ENCODE measurements at places on chromosomes 12 and 14.

- DNase-seq, result no peak
These were observed 63.4 kb upstream of the IGF1 start for GRCh38 chr12:102543494-102544485.

DNA sequence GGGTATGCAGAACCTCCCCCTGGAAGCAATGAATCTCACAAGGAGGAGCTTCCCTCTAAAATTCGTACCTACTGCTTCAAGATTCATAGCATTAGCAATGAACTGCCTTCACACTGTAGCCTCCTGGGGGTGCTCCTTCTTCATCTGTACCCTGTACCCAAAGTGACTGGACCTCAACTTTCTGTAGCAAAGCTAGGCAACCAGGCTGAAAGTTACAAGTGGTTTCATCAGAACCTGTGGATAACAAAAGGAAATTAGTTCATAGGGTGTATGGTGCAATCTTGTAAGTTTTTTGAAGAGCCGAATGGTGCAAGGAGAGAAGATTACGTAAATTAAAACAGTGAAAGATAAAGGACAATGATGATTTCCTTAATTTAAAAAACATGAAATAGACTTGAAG lies 1541.7 kb upstream of the FLRT2 start:
- no peak for DNase-seq

GRCh38 chr12:46266382-46266791 lies 2.5 kb downstream of the SLC38A1 start:
- DNase-seq, result no peak

DNA sequence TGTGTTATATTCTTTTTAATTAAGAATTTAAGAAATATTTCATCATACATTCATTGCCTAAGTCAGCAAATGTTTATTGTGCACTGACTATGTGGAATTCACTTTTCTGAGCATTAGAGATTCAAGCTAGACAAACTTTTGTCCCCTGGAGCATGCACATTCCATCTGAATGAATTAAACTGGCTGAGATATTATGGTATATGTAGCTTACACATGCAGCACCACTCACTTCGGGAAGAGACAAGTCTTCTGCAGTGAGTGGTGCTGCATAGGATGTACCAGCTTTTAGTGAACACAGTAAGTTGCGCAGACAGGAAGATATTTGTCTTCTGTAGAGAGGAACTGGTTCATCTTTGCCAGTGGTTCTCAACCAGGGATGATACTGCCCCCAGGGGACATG lies 318.4 kb downstream of the SYT1 start:
- no peak for DNase-seq

DNA sequence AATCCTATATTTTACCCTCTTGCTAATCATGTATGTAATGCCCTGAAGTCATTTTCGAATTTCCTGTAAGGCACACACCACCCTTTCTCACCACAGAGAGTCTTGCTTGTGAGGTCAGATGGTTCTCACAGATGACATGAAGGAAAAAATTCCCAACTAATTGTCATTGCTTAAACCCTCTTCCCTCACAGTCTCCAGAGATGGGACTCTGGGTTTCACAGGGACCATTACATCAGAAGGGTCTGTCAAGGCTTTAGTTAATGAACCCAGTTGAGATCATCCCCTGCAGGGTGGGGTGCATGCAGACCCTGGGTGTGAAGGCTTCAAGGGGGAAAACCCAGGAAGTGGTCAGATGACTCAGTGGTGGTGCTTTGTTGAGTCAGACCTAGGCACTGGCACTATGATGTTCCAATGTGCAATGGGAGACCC lies 229.6 kb downstream of the BCAT1 start:
- peak; percentile 67 for DNase-seq

DNA sequence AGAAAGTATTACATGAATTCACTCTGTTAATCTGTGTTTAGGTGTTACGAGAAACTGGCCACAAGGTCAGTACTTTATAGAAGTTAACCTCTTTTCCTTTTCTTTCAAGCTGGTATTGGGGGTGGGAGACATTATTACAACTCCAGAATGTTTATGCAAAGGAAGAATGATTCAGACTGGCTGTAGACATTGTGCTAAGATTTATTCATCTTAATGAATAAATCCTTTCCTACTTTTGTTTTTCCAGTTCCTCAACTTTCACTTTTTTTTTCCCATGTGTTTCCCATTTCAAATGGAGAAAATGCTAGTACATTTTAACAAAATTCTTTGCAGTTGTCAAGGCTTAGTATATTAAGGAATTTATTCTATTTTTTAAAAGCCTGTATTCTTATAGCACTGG lies 1.3 kb downstream of the OTOGL start:
- no peak for DNase-seq

- DNase-seq, result no peak
These were observed 175.8 kb downstream of the ETV6 start for GRCh38 chr12:11825278-11825677.

DNA sequence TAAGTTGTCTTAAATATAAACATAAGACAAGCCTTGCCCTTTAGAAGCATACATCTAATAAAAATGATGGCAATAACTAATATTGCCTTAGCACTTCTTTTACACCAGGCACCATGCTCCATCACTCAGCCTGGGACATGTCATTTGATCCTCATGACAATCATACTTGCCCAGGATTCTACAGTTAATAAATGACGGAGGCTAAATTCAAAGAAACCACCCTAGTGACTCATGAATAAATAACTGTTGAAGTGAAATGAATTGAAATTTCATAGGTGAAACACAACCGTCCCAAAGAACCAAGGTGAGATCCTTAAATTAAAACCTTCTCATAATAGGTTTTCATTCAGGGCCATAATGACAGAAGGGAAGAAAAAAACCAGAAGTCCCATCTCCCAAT lies 89.5 kb downstream of the GRIN2B start:
- DNase-seq, result no peak

- no peak for DNase-seq
These were observed 217.3 kb downstream of the FBXL14 start for GRCh38 chr12:1377117-1377516.

DNA sequence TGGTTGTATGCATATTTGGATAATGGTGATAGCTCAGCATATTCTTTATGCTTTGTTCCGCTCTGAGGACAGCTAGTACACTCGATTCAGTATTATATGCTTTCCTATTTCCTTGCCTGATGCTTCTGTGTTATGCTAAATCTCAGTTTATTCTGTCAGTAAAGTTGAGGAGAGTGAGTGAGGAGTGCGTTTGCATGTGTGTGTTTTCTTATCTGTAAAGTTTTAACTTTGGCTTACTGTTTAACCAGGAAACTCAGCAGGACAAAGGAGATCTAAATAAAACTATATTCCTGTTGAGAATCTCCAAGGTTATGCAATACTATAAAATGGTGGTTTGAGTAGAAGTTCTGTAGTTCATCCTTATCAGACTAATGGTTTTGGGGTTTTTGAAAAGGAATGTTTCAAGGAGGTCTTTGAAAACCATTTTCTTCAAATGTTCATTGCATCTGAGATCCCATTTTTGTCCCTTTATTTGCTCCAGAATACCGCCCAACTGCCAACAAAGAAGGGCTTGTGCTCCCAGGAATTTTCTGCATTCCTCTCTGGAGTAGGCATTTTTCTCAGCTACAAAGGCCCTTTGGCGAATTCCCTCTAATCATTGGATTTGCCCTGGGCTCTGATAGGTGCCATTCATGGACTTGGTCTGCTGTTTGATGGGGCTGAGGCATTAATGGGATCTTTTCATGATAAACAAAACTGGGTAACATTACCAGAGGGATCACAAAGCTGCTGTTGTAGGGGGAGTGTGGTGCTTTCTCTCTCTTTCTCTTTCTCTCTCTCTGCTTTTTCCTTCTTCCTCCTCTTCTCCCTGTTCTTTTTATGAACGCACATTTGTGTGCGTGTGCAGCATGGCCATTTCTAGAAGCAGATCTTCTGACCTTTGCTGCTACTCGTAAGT lies 71.7 kb downstream of the HMGA2 start:
- no peak for DNase-seq

- DNase-seq, result no peak
These were observed 99.5 kb downstream of the ERGIC2 start for GRCh38 chr12:29281371-29282005.

DNA sequence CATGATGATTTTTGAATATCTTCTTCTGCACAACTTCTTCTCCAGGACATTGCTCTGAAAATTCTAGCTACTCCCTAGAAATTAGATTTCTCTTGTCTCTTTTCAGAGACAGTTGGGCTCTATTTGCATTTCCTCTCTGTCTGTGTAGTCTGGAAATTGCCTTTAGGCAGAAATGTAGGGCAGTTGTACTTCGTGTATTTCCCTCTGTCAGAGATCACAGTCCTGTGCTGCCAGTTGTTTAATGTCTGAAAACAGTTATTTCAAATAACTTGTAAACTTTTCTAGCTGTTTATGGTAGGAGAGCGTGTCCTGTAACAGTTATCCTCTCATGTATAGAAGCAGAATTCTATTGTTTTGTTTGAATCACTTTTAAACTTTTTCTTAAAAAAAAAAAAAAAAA lies 86.9 kb downstream of the TTLL5 start:
- DNase-seq, result no peak

GRCh38 chr12:116813271-116814041 lies 67.8 kb downstream of the HRK start:
- peak; percentile 48 for DNase-seq

GRCh38 chr14:35890308-35890707 lies 64.2 kb downstream of the BRMS1L start:
- no peak for DNase-seq

- no peak for DNase-seq
These were observed 24.9 kb downstream of the TCP11L2 start for GRCh38 chr12:106327309-106327869.

- DNase-seq, result peak; percentile 41
These were observed 14.8 kb downstream of the CDKL1 start for GRCh38 chr14:50381823-50382287.

DNA sequence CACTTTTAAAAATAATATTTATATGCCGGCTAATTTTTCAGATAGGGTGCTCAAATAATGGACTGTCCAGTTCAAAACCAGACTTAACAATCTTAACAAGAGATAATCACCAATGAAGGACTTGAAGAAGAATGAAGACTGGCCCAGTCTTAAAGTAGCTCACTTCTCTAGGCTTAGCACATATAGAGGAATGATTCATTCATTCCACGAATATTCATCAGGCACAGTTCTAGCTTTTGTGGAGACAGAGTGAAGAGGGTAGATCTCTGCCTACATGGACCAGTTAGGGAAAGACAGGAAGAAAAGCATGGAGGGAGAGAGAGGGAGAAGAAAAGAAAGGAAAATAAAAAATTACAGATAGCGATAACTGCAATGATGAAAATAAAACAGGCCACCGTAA lies 42.8 kb upstream of the METAP2 start:
- DNase-seq, result no peak

DNA sequence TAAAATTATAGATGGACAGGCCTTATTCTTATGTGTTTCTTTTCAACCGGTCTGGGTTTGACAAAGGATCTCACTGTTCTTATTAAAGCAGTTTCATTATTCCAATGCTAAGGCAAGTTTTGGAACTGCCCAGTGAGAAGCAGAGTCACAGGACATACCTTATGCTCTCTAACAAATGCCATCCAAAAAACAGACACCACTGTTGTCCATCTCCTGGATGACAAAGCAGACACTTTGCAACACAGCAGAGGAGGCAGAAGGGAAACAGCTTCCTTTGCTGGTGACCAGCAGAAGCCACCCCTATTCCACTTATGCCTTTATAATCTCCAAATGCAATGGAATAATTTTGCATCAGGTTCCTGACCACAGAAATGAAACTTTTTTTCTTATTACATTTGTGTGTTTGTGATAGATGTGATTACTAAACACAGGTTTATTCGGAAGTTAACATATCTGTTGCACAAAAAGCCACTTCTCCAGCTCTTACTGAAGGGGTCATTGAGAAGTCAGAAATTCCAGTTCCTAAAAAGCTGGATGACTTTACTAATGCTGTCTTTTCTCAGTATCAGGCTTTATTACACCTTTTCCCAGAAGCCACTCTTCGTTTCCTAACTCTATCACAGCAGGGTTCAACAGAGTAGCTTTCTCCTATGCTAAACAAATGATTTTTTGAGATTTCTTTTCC lies 115.6 kb downstream of the BTG1 start:
- no peak for DNase-seq

All from kidney epithelial cell (primary cell).